ENCODE measurements at places on chromosomes 13 and 19. TPM values are rescaled to one million over a fixed set of nuclear protein-coding genes. Genes with fewer than 3 reads are reported as not detected.

PLD3 gene
- total RNA-seq, result 84.7 TPM

GRCh38 chr13:59270327-59270726 lies 893.4 kb downstream of the DIAPH3 start:
- no peak for DNase-seq

- DNase-seq, result no peak
Measured at GRCh38 chr19:10374931-10375330, 5.4 kb downstream of the TYK2 start.

- DNase-seq, result no peak
Measured at GRCh38 chr13:80030491-80030890, 310.4 kb downstream of the SPRY2 start.

DNA sequence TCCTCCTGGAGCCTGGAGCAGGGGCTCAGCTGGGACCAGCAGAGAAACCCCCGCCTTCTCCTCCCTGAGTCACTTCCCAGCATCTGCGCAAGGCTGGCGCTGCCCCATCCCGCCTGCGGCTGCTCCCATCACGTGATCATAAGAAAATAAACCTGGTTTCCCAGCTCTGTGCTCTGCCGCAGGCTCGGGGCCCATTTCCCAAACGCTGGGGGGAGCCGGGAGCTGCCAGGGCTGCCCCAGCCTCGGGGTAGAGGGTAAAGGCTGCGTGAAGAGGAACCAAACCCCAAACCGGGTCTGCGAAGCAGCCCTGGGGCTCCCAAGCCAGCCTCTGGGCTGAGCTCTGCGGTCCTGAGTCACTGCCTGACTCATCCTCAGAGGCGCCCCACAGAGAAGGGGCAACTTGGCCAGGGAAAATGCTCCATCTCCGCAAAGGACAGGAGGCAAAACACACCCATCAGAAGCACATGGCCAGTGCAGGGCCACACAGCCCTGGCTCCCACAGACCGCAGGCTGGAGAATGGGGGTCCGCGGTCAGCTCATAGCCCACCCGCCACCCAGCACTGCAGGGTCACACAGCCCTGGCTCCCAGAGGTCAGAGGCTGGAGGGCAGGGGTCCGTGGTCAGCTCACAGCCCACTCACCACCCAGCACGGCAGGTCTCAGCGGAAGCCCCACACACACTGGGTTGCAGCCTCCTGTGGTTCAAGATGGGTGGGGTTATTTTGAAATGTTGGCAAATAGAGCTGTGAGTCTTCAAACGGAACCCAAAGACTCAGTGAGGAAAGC lies 67.1 kb downstream of the RASA3 start:
- peak; percentile 86 for DNase-seq

SWSAP1 gene
- 3.9 TPM for total RNA-seq

GRCh38 chr13:78334059-78334458 lies 269.3 kb downstream of the POU4F1 start:
- DNase-seq, result no peak

DNA sequence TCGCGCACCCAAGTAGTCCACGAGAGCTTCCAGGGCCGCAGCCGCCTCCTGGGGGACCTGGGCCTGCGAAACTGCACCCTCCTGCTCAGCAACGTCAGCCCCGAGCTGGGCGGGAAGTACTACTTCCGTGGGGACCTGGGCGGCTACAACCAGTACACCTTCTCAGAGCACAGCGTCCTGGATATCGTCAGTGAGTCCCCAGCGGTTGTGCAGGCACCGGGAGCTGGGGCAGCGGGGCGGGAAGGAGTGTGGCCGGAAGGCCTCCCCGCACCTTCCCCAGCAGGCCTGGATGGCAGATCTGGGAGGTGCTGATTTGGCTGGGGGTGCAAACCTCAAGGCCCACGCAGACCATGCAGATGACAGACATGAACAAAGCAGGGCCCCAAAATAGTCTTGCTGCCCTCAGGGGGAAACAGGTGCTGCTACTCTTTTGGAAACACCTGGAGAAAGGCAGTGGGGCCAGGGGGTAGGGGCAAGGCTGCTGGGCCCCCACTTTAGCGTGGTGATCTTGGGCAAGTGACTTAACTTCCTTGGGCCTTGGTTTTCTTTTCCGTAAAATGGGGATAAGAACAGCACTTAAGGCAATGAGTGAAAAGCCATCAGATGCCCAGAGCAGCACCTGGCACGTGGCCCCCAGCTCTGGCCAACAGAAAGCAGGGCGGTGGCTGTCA lies 4.0 kb downstream of the MAG start:
- DNase-seq, result peak; percentile 73

DNA sequence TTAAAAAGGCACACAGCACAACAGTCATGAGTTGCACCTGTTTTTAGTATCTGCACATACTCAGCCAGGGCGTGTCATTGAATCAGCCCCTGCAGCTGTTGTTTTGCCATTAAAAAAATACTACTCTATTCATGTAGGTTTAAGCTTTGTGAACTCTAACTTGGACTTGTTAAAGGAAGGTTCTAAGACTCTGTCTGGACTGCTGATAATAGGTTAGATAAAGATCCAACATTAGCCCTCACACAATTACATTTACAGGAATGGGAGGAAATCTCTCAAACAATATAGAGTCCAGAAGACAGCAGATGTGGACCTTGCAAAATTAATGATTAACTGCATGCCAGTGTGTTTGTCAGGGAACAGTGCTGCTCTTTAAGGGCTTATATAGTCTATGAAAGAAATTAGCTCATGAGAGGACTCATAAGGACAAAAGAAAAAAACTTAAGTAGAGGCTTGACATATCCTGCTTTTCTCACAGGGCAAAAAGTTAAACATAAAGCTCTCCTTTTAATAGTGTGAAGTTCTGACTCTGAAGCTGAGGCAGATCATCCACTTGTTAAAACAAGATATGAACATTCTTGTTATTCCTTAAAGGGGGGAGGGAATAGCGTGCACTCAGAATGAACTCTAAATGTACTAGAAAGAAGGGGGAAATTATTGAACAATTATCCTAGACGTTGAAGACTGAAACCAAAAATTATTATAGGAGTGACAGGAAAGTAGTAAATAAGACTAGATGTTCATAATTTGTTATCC lies 243.6 kb downstream of the NDFIP2 start:
- DNase-seq, result no peak

DNA sequence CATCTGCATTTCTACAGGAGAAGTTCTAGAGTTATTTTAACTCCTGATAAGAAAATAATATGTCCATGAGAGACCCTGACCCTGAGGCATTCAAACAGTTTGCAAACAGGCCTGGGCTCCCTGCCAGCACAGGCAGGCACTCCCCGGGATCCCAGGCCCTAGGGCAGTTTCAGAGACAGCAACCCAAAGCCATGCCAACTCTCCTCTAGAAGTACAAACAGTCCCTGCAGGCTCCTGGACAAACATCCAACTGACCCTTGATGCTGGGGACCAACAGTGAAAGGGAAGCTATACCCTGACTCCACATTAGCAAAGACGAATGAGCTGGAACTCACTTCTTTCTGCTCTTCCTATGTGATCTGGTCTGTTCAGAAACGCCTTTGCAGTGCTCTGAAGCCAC lies 44.8 kb downstream of the CCDC70 start:
- DNase-seq, result no peak

KLF12 gene
- 28.1 TPM for total RNA-seq

OR7C1 gene
- not detected for total RNA-seq
